ENCODE measurements at places on chromosomes 4 and X.

DNA sequence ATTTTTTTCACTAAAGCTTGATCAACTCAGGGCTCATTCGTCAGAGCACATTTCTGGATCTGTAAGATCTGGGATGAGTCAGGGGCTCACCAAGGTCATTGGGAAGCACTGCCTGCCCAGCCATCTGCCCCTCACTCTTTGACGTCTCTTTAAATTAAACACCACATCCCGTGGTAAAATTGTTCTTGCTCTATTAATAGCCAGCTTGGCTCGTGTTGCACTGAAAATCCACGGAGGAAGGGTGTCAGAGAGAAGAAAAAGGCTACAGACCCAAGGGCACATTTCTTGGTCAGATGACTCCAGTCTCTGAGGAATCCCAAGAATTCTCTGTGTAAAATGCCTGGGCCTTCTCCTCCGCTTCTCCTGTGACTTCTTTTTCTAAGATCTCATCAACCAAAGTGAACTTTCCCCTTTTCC is 45.7 kb upstream of the GATB start:
- no peak for DNase-seq

GRCh38 chr4:116346750-116347149 is 738.6 kb downstream of the TRAM1L1 start:
- DNase-seq, result no peak

DNA sequence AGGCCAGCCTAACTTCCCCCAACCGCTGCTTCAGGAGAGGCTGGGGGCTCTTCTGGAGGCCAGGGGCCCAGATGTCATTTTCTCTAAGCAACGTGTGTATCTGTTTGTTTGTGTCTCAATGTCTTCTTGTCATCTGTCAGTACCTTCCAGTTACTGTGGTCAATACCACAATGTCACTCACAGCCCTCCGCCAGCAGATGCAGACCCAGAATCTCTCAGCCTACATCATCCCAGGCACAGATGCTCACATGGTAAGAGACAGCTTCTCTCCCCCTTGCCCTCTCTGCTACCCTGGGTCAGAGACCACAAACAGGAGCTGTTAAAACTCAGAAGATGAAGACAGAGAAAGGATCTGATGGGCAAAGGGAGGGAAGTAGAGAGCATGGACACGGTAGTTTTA is 5.0 kb downstream of the XPNPEP2 start:
- no peak for DNase-seq

GRCh38 chr4:37879365-37879764 is 11.5 kb upstream of the TBC1D1 start:
- no peak for DNase-seq

- no peak for DNase-seq
Measured at GRCh38 chr4:57370691-57371090, 260.5 kb upstream of the IGFBP7 start.

GRCh38 chr4:124590480-124590879 is 122.1 kb downstream of the ANKRD50 start:
- no peak for DNase-seq

GRCh38 chr4:55609393-55609866 is 17.4 kb upstream of the PDCL2 start:
- no peak for DNase-seq

DNA sequence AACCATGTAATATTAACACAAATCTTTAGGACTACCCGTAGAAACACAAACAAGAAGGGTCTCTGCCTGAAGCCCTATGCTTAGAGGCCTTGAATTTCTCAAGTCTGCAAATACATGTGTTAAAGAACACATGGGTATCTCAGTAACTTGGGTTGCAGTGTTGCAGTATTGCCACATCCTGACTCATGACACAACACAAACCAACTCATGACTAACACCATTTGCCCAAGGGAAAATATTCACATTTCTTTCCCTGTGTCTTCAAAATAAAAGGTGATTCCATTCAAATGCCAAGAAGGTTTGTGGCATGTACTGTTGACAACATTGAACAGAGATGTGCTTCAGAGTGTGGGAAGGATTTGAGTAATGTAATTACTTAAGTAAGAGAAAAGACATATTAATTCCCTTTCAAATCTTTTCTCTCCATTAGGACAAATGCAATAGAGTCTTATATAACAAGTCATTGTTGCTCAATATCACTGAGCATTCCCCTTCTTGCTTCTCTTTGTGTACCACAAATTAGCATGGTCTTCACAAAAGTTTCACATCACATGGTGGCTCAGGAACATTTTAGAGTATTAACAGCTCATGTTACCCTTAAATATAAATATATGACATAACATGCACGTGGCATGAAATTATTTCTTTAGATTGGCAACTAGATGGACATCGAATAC is 487.1 kb downstream of the STPG2 start:
- no peak for DNase-seq

- DNase-seq, result no peak
Measured at GRCh38 chrX:107729558-107730297, 45.9 kb downstream of the TSC22D3 start.

- DNase-seq, result no peak
Measured at GRCh38 chr4:150164956-150165629, 86.8 kb downstream of the DCLK2 start.

DNA sequence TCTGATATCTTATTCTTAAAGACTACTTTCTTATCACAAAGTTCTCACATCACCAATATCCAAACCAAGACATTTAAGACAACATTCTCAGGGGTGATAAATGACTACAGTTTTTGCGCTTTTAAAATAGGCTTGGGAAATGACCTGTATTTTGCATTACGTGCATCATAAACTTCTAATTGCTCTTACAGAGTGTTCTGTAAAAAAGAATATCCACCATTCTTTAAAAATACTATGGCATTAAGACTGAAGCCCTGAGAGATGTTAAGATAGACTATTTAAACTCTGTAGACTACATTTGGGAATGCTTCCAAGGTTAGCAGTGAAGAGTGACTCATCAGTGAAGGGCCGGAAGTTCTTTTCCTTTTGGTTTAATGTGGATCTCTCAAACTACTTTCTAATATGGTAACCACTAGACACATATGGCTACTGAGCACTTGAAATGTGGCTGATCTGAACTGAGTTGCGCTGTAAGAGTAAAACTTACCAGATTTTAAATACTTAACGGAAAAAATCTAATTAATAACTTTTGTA is 518.8 kb upstream of the FTHL17 start:
- DNase-seq, result no peak

DNA sequence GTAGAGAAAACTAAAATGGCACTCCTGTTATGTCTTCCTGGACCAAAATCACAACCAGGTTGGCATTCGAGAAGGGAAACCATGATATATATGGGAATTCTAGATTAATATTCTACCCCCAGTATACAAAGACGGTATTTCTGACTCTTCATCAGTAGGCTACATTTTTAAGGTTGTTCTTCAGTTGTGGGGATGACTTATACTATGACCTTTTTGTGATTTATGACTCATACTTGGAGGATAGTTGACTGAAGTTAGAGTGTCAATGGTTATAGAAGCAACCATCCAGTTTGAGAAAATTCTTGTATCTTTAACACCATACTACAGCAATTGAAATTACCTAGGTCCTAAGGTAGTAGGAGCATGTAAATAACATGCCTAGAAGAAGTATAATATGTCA is 49.8 kb upstream of the CYSLTR1 start:
- no peak for DNase-seq

DNA sequence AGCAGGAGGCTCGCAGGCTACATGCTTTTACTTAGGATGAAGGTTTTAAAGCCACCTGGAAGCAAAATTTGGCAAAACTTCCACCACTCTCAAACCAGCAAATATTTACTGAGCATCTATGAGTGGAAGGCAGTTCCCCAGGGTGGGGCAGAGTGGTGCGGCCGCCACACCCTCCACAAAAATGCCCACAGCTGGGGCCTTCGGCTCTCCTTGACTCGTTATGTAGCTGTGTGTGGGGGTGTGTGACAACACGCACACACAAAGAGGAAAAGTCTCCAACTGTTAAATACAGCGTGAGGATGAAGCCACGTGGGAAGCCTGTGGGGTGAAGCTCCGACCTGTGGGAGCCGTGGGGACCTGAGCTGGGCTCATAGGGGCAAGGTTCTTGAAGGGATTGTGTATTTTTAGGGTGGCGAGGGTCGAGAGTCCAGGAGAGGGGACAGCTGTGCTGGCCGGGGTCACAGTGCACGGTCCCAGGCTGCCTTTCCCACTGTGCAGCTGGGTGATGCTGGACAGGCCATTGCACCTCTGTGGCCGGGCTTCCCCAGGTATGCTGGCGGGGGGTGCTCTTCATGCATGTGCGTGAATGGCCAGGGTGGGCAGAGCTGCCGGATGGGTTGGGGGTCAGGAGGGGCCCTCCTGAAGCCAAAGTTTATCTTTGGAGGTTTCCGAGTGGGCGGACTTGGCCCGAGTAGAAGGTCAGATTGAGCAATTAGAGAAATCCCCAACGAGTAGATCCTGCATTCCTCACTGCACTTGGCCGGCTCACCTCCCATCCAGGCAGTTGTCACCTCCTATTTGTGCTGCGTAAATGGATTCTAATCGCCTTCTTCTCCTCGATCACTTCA is 25.4 kb downstream of the SORCS2 start:
- no peak for DNase-seq

DNA sequence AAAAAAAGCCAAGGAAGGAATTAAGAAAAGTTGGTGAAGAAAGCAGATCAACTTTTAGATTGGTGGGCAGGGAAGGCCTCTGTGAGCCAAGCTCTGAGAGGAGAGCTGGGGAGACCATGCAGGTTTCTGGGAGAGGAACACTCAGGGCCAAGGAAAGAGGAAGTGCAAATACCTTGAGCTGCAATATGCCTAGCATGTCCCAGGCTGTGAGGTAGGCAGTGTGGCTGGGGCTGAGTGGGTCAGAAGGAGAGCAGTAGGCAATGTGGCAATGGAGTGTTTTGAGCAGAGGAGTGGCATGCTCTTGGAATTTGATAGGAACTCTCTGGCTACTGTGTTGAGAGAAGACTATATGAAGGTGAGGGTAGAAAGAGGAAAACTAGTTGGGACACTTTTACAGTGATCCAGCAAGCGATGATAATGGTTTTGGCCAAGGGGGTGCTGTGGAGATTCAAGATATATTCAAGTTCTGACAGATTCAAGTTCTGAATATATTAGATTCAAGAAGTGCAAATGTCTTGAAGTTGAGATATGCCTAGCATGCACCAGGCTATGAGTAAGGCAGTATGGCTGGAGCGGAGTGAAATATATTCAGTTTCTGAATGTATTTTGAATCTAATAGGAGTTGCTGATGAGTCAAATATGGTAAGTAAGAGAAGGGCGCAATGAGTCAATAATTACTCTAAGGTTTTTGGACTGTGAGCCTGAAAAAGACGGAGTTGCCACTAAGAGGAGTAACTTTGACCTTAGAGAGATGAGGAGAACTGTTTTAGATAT is 172.5 kb downstream of the CAMK2D start:
- no peak for DNase-seq

- no peak for DNase-seq
Measured at GRCh38 chr4:8740666-8741395, 130.8 kb downstream of the HMX1 start.

DNA sequence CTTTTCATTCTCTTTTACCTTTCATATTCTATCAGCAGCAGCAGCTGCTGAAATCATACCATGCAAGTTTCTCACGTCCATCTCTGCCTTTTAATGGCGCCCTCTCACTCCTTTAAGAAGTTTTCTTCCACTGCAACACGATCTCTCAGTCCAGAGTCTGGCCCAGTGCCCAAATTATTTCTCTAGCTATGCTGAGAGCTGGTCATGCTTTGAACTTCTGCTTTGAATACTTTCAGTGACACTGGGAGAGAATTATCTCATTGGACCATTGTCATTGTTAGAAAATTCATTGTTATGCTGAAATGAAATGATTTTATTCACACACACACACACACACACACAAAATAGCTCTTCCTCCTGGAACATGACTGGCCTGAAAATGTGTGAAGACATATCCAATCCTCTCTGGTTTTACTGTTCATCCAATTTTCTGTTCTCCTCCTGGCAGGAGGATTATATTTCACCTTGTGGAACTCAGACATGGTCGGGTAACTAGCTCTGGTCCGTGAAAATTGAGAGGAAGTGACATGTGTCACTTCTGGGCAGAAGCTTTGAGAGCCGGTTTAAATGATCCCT is 1.3 kb upstream of the PDHA1 start:
- DNase-seq, result no peak

- no peak for DNase-seq
Measured at GRCh38 chrX:42028109-42028508, 104.8 kb upstream of the CASK start.

DNA sequence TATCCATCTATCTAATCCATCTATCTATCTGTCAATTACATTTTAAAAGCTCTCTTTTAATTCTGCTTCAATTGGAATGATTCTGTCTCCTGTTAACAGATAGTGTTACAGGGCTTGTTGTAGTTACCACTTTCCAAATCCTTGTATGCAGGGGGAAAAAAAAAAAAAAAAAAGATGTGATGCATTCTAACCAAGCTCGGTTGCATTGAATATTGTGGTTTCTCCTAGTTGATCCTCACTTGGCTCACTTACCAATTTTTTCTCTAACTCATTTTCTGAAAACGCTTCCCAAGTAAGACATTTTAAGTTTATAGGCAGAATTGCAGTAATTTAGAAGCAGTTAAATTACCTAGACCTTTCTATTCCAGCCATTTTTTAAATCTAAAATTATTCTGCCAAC is 327.9 kb upstream of the PITX2 start:
- DNase-seq, result no peak

DNA sequence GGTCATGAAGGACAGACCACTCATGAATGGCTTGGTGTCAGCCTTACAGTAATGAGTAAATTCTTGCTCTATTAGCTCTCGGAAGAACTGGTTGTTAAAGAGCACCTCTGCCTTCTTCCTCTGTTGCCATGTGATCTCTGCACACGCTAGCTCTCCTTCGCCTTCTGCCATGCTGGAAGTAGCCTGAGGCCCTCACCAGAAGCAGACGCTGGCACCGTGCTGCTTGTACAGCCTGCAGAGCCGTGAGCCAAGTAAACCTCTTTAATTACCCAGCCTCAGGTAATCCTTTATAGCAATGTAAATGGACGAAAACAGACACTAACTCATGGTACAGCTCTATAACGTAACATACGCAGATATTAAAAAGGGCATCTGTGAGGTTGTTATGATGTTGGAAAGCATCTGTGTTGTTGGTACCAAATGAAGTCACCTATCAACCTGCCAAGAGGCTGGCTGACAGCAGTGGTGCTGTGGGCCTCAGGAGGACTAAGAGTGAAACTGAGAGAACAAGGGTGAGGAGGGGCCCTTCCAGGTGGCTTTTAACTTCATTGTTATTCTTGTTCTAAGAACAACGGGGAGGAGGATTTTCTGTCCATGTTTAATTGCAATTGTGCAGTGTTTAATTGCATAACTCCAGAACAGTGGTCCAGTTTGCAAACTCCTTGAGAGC is 69.2 kb downstream of the CRMP1 start:
- no peak for DNase-seq

- DNase-seq, result no peak
Measured at GRCh38 chrX:63764946-63765345, 20.1 kb downstream of the ARHGEF9 start.

- no peak for DNase-seq
Measured at GRCh38 chrX:17036171-17036961, 89.9 kb downstream of the REPS2 start.

- no peak for DNase-seq
Measured at GRCh38 chr4:92090887-92091286, 212.9 kb upstream of the GRID2 start.

- no peak for DNase-seq
Measured at GRCh38 chrX:1750267-1750666, 135.4 kb downstream of the ASMT start.

GRCh38 chrX:107542500-107542899 is 85.8 kb upstream of the PRPS1 start:
- peak; percentile 9 for DNase-seq

All from putamen (tissue), 1 donor.